ENCODE measurements at places on chromosomes 7 and 10. TPM values are rescaled to one million over a fixed set of nuclear protein-coding genes. Genes with fewer than 3 reads are reported as not detected.

PRSS2 gene
- total RNA-seq = not detected

TLX1 gene
- total RNA-seq = not detected

ANKRD61 gene
- not detected for total RNA-seq

C10orf105 gene
- 0.05 TPM for total RNA-seq

BAIAP2L1 gene
- total RNA-seq = 1.6 TPM

TSPAN12 gene
- total RNA-seq = 61.4 TPM

TRPV5 gene
- not detected for total RNA-seq

GRCh38 chr10:6175329-6176055, 27.2 kb upstream of the PFKFB3 start:
- DNase-seq = no peak

DNA sequence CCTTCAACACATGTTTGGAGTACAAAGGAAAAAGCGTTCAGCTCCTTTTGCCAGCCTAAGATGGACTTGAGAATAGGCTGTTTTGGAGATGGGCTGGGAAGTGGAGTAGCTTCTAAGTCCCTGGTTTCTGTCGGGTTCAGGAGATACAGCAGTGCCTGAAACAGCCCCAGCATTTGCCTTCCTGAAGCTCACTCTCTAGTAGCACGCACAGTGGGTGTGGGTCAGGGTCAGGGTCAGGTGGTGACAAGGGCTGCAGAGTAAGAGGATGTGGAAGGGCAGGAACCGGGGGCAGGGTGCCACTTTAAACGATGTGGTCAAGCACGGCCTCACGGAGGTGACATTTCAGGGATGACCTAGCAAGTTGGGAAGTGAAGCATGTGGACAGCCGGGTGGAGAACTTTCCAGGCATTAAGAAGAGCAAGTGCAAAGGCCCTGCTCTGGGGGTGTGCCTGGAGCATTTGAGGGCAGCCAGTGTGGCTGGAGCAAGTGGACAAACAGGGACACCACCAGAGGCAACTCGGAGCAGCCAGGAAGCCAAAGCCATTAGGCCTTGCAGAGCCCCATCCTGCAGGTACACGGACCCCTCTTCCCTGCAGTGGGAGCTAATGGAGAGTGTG, 382.2 kb upstream of the ZMIZ1 start:
- no peak for DNase-seq

DNA sequence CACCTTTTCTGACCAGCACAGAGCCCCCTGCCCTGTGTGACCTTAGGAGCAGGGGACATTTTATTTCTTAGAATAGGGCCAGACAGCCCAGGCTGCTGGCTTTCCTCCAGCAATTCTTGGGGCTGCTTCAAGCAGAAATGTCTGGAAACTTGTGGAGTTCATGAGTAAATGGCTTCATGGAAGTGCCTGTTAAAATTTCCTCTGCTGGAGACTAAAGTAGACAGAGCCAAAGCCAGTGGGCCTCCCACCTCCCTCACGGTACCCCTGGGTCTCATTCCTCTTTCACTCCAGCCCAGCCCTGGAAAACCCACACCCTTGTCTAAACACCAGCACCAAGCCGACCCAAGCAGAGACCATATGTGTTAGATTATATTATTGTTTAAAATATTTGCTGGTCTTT, 505.5 kb upstream of the ZMIZ1 start:
- no peak for DNase-seq

DNA sequence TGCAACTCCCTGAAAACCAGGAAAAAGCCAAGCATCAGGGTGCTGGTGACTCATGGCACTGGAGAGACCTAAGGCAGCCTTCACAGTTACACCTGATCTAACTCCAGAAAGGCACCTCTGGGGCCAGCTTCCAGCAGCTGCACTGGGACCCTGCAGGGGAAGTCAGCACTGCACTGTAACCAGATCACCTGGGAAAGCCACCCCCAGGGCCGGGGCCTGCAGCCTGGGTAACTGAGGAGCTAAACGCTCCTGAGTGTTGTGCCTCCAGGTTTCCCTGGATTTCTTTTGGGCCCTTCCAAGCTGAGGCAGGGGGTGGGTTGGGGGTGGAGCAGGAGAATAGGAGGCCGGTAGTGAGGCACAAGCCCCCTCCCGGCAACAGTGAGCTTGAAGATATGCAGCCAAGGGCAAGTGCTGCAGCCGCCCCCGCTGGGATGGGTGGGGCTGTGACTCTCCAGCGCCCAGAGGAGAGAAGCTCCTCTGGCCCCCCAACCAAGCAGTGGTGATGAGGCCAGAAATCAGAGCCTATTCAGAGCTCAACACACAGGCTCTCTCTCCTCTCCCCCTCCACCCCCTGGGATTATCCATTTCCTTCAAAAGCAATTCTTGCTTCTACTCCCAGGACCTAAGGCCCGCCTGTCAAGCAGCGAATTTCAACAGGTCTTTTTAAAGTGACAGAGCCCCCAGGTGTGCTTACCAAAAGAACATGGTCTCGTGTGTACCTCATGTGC, 2.6 kb downstream of the CXCL12 start:
- peak; percentile 37 for DNase-seq

GRCh38 chr10:132556994-132557441, 19.4 kb downstream of the INPP5A start:
- no peak for DNase-seq

DNA sequence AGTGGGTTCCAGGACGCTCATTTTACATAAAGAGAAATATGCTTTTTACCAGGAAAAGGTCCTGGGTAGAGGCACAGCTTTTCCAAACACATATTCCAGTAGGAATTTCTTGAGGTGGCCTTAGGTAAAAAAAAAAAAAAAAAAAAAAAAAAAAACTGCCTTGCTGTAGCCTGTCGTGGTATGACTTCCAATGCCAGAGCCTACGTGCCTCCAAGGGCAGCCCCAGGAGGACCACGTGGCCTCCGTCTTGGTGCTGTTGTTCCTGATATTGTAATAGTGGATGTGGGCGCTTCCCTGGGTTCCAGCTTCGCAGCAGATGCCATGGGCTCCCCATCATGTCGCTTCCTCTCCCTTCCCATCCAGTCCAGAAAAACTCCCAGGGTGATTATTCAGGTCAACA, 49.3 kb downstream of the PRKAG2 start:
- no peak for DNase-seq

- DNase-seq = peak; percentile 46
These were observed 14.6 kb downstream of the RASGEF1A start for GRCh38 chr10:43252166-43252782.

GRCh38 chr7:101436221-101436735, 73.6 kb downstream of the COL26A1 start:
- DNase-seq = no peak

- DNase-seq = no peak
These were observed 23.4 kb upstream of the GRB10 start for GRCh38 chr7:50806143-50806542.

GRCh38 chr7:143048827-143049226, 3.3 kb upstream of the OR6V1 start:
- no peak for DNase-seq

- DNase-seq = peak; percentile 82
These were observed 41.8 kb downstream of the ZCCHC24 start for GRCh38 chr10:79403441-79404230.

DNA sequence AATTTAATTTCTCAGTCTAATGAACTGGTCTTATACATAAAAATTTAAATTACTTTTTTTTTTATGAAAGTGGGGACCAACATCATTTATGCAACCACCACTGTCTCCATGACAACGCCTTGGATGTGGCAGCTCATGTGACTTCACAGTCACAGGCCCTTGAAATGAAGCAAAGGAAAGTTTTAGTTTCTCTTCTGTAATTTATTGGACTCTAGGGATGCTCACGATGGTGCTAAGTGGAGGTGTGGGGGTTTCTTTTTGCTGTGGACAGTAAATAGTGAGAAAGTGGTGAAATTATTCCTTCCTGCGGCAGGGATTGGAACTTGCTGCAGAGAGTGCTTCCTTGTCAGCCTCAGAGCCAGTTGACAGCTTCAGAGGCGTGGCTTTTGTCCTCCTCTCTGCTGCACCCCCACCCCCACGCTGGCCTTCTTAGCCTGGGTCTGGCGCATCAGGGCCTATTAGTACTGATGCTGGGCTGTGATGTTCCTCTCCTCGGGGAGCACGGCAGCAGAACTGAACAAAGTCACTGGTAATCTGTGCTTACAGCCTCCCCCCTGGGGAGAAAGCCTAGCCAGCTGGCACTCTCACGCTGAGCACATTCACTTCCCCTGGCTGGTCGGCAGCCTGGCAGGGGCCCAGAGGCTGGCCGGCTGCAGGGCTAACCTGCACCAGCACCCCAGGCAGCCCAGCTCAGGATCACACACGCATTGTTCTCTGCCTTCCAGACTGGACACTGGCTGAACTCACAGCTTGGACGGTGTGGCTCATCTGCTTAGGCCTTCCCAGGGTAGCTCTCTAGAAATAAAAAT, 517.5 kb upstream of the GALNT17 start:
- peak; percentile 91 for DNase-seq

GRCh38 chr10:77586719-77587415, 50.7 kb downstream of the KCNMA1 start:
- no peak for DNase-seq

DNA sequence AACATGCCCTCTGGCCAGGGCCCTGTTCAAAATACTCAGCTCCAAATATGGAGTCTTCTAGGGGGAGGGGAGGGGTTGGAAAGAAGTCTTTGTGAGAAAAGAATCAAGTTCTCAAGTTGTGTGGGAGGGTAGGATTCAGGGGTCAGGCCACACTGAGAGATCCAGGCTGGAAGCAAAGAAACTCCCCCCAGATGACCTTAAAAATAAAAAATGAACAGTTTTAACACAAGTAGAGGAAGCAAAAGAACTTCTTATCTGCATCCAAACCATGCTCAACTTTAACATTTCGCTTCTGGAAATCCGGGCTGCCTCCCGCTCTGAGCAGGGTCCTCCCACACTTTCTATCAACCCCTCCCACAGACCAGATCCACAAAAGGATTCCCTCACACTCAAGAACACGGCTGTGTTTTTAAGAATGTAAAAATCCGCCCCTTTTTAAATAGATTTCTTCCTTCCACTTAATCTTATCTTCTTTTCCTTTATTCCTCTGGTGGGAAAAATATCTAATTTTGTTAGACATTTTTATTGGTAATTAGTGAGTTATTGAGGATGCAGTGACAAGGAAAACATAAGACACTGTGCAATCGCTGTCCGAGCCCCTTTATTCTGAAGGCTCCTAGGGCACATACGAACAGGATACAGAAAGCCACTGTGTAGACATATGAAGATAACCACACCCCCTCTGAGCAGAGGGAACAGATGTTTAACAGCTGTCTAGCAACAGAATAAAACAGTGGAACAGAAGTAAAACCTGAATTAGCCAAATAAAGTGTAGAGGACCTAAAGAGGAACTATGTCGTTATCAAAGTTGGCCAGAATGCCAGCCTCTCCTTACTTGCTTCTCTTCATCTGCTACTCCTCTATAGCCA, 43.8 kb downstream of the CYTH3 start:
- no peak for DNase-seq

DNA sequence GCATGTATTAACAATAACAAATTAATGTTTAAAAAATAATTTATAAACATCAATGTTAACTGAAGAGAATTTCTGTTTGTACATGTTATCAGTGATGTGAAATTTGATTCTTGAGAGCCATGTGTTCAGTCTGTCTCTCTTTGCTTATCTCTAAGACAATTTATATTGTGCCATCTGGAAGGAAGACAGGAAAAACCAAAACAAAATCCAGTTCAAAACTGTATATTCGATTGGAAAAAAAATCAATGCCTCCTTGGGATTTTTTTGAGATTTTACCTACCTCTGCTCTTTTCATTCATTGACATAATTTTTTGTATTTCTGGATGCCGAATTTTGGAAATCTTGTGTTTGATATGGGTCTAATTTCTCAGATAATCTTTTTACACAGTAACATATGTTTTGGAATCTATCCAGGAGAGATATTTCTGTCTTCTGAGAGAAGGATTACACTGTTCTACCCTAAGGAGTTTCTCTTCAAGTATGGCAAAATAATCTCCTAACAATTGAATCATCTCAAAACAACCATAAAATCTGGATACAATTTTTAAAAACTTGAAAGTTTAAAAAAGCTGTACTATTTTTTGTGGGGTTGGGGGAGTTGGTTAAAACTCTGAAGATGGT, 311.9 kb upstream of the GNAI1 start:
- DNase-seq = no peak

GRCh38 chr7:30920584-30921539, 9.2 kb downstream of the AQP1 start:
- DNase-seq = no peak

- DNase-seq = no peak
These were observed 219.0 kb downstream of the ANKRD30A start for GRCh38 chr10:37344413-37344812.

DNA sequence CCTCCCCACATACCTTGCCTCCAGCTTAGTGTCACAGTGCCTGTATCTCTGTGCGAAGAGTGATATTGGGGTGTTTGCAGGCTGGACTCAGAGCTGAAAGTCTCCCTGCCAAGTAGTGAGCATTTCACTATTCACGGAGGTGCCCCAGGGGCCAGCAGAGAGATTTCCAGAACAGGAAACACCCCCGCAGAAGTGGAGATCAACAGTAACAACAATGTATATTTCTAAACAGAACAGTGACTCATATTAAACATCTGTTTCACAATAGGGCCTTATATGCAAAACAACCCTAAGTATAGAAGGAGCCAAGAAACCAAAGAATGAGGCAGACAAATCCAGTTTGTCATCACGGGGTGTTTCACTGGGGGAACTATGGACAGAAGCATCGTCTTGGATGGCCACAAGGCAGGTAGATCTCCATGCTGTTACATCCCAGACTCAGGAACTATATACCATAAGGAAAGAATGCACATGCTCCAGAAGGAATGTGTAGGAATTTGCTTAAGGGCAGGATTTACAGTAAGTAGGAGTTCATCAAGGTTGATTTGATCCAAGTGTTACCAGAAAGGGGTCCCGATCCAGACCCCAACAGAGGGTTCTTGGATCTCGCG, 29.3 kb upstream of the CCL24 start:
- DNase-seq = no peak

- no peak for DNase-seq
These were observed 282.2 kb downstream of the AGMO start for GRCh38 chr7:15279640-15280039.

GRCh38 chr7:72337390-72338167, 74.6 kb downstream of the CALN1 start:
- no peak for DNase-seq

- DNase-seq = no peak
These were observed 115.5 kb downstream of the LMBR1 start for GRCh38 chr7:156777364-156778069.

- peak; percentile 85 for DNase-seq
These were observed 39.2 kb downstream of the AGAP3 start for GRCh38 chr7:151125470-151125845.

- DNase-seq = no peak
These were observed 90.3 kb upstream of the CTTNBP2 start for GRCh38 chr7:117963264-117964197.

DNA sequence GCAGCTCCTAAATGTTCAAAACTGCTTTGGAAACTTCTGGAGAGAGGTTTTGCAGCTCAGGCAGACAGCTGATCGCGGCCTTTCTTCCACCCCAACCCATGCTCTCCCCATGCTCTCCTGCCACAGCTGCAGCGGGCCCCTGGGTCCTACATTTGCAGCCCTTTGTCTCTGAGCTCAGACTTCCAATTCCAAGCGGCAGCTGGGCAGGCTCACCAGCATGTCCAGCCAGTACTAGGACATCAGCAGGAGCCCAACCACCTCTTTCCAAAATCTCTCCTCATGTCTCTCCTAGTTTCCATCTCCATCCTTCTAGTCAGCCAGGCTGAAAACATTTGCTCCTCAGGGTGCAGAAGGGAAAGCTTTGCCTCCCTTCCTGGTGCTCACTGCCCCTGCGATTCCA, 6.0 kb downstream of the LEP start:
- DNase-seq = no peak

Data from Right ventricle myocardium inferior (tissue), 1 donor.